ENCODE measurements at places on chromosomes 12 and 14.

- DNase-seq = no peak
Observed at GRCh38 chr12:26113181-26113654, 11.6 kb downstream of the BHLHE41 start.

- peak; percentile 39 for DNase-seq
Observed at GRCh38 chr12:55652352-55652751, 15.7 kb downstream of the OR10P1 start.

DNA sequence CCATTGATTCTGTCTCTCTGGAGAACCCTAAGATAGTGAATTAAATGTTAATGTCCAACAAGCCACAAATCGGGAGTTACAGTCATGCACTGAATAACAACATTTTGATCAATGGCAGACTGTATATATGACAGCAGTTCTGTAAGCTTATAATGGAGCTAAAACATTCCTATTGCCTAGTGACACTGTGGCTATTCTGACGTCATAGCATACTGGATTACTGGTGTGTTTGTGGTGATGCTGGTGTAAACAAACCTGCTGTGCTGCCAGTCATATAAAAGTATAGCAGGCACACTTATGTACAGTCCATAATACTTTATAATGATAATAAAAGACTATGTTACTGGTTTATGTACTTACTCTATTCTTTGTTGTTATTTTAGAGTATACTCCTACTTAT, 56.7 kb upstream of the BICD1 start:
- DNase-seq = no peak

- no peak for DNase-seq
Observed at GRCh38 chr14:34536951-34537676, 2.4 kb downstream of the EAPP start.

DNA sequence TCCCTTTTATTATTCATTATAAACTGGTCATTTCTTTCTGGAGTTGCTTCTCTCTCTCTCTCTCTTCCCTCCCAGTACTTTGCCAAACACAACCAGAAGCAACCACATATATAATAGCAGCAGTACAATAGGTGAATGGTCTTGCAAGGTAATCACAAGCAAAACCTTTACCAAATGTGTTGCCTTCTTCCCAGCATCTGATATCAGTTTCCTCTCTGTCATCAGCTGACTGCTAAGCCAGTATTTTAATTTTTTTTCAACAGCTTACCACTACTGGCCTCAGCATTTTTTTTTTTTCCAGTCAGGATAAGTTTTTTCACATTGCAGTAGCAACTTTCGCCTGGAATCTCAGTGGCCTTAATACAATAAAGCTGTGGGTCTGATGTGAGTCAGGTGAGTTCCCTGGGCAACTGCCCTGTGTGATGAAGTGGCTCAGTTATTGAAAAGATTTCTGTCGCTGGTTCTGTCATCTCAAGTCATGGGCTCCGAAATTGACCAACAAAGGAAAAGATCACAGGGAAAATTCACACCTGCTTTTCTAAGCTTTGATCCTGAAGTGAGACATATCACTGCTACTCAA, 282.5 kb upstream of the AMIGO2 start:
- DNase-seq = no peak

DNA sequence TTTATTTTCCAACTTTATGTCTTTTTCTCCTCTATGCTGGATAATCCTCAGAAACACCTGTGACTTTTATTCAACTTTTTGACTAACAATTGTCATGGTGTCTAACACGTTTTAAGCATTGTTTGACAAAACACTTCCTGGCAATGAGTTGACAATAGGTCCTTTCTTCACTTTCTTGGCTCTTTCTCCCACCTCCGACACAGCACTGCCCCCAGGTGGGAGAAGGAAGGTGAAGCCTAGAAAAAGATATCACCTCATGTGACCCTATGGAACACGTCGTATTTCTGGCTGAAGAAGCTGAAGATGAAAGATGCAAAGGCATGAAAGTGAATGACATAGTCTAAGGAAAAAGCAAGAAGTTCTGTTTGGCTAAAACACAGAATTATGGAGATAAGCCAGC, 430.0 kb downstream of the ETNK1 start:
- DNase-seq = no peak

DNA sequence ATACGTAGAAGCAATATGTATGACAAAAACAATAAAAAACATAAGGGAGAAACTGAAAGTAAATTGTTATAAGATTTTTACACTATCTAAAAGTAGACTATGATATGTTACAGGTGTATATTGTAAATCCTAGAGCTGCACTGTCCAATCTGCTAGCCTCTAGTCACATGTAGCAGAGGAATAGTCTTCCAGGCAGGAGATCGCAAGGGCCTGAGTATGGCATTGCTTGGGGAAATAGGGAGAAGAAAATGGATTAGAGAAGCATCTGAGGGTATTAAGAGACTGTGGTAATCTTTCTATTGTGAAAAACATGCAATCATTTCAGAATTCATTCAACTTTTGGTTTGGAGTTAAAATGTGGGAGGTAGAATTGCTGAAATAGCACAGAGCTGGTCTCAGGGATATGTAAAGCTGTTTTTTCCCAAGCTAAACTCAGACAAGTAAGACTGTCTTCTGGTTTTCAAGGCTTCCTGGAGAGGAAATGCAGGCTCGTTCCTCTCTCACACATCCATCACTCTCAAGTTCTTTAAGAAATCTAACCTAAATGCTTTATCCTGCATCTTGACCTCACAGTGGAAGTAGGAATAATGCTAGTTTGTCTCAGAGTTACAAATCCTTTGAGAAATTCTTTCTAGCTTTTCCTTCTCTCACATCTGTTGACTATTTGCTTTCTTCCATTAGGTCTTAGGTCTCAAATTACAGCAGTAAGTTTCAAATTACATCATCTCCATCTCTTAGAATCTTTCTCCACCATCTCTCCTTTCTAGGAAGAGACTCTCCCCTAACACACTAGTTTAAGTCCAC, 7.6 kb upstream of the CCDC184 start:
- no peak for DNase-seq

DNA sequence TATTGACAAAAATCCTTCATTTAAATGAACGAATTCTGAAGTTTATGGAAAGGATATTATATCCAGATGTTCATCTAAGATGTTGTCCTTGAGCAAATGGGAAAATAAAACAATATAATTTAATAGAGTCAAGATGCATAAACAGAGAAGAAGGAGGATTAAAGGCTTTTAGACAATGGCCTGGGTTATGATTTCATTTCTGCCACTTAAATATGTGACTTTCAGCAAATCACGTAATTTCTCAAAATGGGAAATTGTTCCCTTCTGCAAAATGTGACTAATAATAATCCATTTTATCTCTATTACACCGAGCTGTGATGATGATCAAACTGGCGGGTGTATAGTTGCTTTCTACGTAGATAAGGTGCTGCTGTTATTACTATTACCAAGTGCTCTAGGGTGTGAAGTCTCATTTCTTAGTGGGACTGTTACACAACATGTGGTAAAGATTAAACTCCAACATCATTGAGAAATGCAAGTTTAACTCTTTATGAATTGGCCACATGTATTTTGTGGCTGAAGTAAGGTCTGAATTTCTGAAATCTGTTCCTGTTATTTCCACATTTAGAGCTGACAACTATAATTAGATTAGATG, 157.0 kb downstream of the MYRFL start:
- DNase-seq = no peak

GRCh38 chr14:86597279-86597678, 1067.3 kb downstream of the FLRT2 start:
- DNase-seq = no peak

- peak; percentile 75 for DNase-seq
Observed at GRCh38 chr14:104870368-104871144, 5.5 kb downstream of the CEP170B start.

- no peak for DNase-seq
Observed at GRCh38 chr12:26688344-26688904, 144.6 kb downstream of the ITPR2 start.

GRCh38 chr12:49109641-49110463, 795 bp downstream of the LMBR1L start:
- DNase-seq = no peak

DNA sequence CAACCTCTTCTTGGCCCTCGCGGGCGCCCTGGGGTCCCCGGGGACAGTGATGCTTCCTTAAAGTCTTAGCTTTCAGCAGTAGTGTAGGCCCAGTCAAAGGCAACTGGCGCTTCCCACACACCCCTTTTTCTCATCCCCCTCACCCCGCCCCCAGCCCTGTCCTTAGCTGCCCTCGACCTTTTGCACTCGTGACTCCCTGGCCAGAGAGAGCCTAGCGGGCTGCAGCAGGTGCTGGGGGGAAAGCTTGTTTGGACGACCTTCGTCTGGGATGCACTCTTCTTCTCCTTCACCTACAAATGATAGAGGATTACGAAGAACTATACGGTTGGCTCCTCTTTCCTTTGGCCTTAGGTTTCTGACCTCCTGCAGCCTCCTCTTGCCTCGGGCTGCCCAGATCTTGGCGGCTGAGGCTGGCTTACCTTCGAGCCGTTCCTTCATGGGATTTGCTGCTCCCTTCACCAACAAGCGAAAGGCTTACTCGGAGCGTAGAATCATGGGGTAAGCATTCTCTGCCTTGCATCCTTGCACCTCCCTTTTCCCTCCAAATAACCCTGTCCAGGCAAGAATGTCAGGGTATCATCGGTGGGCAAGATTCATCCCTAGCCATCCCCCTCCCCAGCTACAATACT, 815 bp downstream of the COQ10A start:
- no peak for DNase-seq

GRCh38 chr12:123962513-123962912, 10.1 kb downstream of the CCDC92 start:
- no peak for DNase-seq

- no peak for DNase-seq
Observed at GRCh38 chr14:90191154-90191553, 65.2 kb upstream of the PSMC1 start.

- no peak for DNase-seq
Observed at GRCh38 chr14:55450124-55450523, 9.7 kb upstream of the TBPL2 start.

GRCh38 chr14:75069811-75070145, 337 bp downstream of the ZC2HC1C start:
- DNase-seq = no peak

GRCh38 chr14:49796025-49796424, 28.1 kb downstream of the KLHDC2 start:
- no peak for DNase-seq

DNA sequence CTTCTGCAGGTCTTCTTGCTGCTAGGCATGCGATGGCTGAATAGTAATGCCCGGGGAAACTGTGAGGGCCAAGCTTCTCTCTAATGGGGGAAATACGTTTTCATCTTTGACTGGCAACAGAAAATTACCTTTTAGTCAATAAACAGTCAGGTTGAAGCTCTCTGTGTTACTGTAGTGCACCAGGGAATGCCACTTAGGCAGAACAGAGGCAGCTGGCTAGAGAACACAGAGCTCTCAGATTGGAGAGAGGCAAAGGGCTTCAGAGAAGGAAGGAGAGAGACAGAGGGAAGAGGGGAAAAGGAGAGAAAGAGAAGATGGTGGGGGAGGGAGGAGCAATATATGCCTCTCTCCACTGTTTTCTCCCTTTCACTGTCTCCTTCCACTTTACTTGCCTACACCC, 6.7 kb downstream of the HSD17B6 start:
- no peak for DNase-seq

- DNase-seq = no peak
Observed at GRCh38 chr12:46260913-46261476, 7.8 kb downstream of the SLC38A1 start.

DNA sequence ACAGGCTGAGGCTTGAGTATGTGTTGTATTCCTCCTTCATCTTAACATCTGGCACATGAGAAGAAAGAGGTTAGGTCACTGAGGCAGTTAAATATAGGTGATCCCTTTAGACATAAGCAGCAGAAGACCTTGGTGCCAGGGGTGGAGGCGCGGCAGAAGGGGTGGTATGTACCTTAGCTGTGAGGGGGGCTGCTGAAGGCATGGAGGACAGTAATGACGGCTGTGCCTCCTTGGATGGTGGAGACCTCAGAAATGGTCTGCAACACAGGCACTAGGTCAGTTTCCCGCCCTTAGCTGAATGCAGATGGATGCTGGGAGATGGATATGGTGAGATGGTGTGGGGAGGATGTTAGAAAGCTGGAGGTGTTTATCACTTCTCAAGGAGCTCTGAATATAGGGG, 1.5 kb upstream of the PNMA1 start:
- DNase-seq = no peak

DNA sequence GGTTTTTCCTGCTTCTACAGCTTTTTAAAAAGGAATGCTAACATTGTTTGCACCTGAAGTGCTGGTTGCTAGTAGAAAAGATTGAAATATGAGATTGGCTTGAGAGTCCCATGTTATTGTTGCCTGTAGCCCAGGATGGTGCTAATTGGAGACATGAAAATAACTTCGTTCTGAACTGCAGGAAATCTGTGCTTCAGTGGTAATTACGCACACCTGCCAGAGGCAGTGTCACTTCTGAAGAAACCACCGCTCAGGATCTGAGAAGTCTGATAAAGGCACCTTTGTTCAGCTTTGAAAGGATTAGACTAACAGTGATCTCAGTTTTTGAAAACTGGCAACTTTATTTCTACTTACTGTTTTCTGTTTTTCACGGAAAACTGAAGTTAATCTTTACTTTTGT, 15.5 kb upstream of the ATP6V0A2 start:
- no peak for DNase-seq

GRCh38 chr12:76398106-76398505, 49.9 kb upstream of the BBS10 start:
- no peak for DNase-seq

DNA sequence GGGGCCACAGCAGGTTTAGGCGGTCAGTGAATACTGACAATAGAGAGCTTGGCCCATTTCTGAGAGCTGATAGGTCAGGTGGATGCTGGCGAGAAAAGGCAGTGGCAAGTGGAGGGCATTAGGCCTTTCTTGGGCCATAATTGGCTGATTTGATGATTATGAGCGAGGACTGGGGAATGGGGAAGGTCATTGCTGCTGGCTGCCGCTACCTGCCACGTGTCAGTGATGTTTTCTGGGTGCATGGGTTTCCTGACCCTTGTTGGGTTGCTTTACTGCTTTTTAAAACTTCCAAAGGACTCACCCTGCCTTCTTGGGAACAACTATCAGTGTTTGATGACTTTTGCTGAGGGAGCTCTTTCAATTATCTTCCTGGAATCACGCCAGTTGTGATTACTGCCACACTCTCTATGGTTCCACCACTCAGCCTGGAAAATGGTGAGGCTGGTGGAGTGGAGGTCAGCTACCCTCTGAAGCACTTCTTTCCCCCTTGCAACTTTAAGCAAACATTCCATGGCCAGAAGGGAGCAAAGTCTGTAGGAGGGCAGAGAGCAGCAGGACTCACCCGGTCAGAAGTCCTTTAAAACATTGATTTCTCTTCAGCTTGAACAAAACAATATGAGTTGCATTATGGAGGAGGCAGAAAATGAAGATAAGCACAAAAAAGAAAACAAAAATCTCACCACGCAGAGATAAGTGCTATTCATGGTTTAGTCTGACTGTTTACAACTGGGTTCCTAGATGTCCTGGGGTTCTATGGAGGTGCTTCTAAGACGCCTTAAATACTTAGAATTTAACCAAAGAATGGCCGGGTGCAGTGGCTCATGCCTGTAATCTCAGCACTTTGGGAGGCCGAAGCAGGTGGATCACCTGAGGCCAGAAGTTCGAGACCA, 12.1 kb upstream of the SLC10A1 start:
- DNase-seq = no peak

- DNase-seq = no peak
Observed at GRCh38 chr14:65794674-65795279, 382.2 kb downstream of the FUT8 start.

- no peak for DNase-seq
Observed at GRCh38 chr14:94377866-94378470, 10.4 kb downstream of the SERPINA1 start.
